Stimulated activated CD4-positive, alpha-beta T cell treated with anti-CD3 and anti-CD28 coated beads, Interleukin-1b, Interleukin-23, amount 100 ng/mL, for 1 hour (primary cell): ENCODE measurements at places on chromosomes 13 and 19.

GRCh38 chr19:17972230-17972629, 5.3 kb downstream of the KCNN1 start:
- no peak for DNase-seq

DNA sequence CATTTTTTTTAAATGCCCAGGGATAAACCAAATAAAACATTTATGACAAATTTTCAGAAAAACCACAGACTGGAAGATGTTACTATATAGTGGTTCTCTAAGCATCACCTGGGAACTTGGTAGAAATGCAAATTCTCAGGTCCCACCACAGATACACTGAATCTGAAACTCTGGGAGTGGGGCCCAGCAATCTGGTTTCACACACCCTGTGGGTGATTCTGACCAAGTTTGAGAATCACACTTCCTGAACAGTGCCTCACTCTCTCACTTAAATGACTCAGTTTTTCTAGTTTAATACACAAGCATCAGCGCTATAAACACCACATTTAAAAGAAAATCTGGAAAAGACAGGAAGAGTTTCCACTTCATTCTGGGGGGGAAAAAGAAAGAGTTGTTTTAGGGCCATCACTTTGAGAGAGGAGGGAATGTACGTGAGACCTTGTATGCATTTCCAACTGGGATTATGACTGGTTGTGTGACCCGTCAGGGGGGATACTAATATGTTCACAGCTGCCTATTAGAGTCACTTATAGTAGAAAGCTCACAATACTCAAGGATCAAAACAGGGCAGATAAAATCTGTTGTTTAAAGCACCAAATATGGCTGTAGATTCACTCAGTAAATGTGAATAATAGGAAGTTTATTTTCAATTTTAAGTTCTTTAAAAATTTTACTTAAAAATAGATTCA, 567.7 kb downstream of the GPC6 start:
- DNase-seq, result no peak

GRCh38 chr13:32048816-32049215, 17.2 kb downstream of the FRY start:
- no peak for DNase-seq

DNA sequence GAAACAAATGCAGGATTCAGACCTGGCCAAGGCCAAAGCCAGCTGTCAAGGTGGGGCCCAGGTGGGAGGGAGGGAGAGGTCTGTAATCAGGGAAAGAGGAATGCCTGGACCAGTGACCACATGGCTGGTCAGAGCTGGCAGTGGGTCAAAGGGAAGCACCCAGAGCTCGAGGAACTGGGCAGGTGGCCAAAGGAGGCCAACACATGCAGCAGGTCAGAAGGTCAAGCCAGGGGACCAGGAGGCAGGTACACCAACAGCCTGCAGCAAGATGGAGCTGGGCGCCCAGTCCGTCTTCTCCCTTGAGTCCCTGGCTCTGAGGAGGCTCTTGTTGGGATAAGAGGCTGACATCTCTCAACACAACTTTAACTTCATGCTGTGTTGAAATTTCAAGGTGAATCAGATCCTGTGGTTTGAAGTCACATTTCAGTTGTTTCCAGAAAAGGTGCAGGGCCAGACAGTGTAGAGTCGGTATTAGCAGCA, 17.1 kb downstream of the GPATCH1 start:
- no peak for DNase-seq
